Diencephalon (tissue), 1 donor: ENCODE measurements at places on chromosomes 3 and 15. TPM values are rescaled to one million over a fixed set of nuclear protein-coding genes. Genes with fewer than 3 reads are reported as not detected.

The CFAP100 gene
- total RNA-seq: 6.5 TPM

The CISH gene
- 0.46 TPM for total RNA-seq

The PP2D1 gene
- not detected for total RNA-seq

The TM4SF4 gene
- total RNA-seq: 0.92 TPM

The TEX55 gene
- total RNA-seq: not detected

The AMIGO3 gene
- 0.92 TPM for total RNA-seq

The ALPK3 gene
- total RNA-seq: 2.5 TPM

The SEMA7A gene
- 22.6 TPM for total RNA-seq

The GPR62 gene
- 0.46 TPM for total RNA-seq

The PAK6 gene
- 23.5 TPM for total RNA-seq

The CCDC39 gene
- total RNA-seq: 3.9 TPM

The LRRIQ4 gene
- total RNA-seq: 1.6 TPM

The VEPH1 gene
- total RNA-seq: 26.1 TPM

The AGTR1 gene
- 1.4 TPM for total RNA-seq

The NUSAP1 gene
- total RNA-seq: 38.8 TPM

The PBRM1 gene
- total RNA-seq: 171 TPM

The MEX3B gene
- total RNA-seq: 38.1 TPM

The ZBTB47 gene
- 29.3 TPM for total RNA-seq

The C3orf85 gene
- not detected for total RNA-seq

The ZNF35 gene
- total RNA-seq: 18.9 TPM

The SLC15A2 gene
- total RNA-seq: 29.5 TPM
